Cardiac septum (tissue), 1 donor: ENCODE measurements at places on chromosomes 2 and 18. TPM values are rescaled to one million over a fixed set of nuclear protein-coding genes. Genes with fewer than 3 reads are reported as not detected.

The FBXO15 gene
- total RNA-seq: 0.51 TPM

The PLCD4 gene
- total RNA-seq: 0.67 TPM

The TOGARAM2 gene
- 0.48 TPM for total RNA-seq

The NBEAL1 gene
- total RNA-seq: 28.7 TPM

The SNED1 gene
- total RNA-seq: 9.7 TPM

The TMEM200C gene
- total RNA-seq: 1.0 TPM

The SLC35G4 gene
- not detected for total RNA-seq

The FTCDNL1 gene
- total RNA-seq: 2.3 TPM

The GPR75 gene
- 3.0 TPM for total RNA-seq

The POMC gene
- total RNA-seq: 3.1 TPM

The CDH19 gene
- 14.8 TPM for total RNA-seq

The TFCP2L1 gene
- 0.03 TPM for total RNA-seq

The LGALSL gene
- total RNA-seq: 13.1 TPM

The CTLA4 gene
- not detected for total RNA-seq

The KCNF1 gene
- total RNA-seq: 0.27 TPM

The MXD1 gene
- total RNA-seq: 6.2 TPM

The RSAD2 gene
- total RNA-seq: 4.6 TPM

The HOXD13 gene
- total RNA-seq: not detected

The TFPI gene
- total RNA-seq: 22.3 TPM

The DPYSL5 gene
- 0.19 TPM for total RNA-seq

The IL36RN gene
- not detected for total RNA-seq

The PROC gene
- total RNA-seq: not detected

The ACADL gene
- total RNA-seq: 6.2 TPM

The DGKD gene
- 100 TPM for total RNA-seq

The LDLRAD4 gene
- 23.3 TPM for total RNA-seq

The IGFBP5 gene
- total RNA-seq: 191 TPM

The PHOSPHO2 gene
- total RNA-seq: 2.2 TPM

The DQX1 gene
- not detected for total RNA-seq

The TXNL1 gene
- total RNA-seq: 68.3 TPM

The GBX2 gene
- not detected for total RNA-seq

The LOXHD1 gene
- total RNA-seq: 0.48 TPM

The NPPC gene
- total RNA-seq: 0.30 TPM

The SP100 gene
- 46.3 TPM for total RNA-seq

The DSG4 gene
- not detected for total RNA-seq

The AQP12B gene
- total RNA-seq: not detected

The NOSTRIN gene
- 8.9 TPM for total RNA-seq

The SERPINB7 gene
- not detected for total RNA-seq

The CRYBA2 gene
- not detected for total RNA-seq

The IKZF2 gene
- total RNA-seq: 5.6 TPM

The FIGN gene
- total RNA-seq: 16.4 TPM

The MRPL44 gene
- 34.2 TPM for total RNA-seq

The TMEFF2 gene
- total RNA-seq: not detected

The DHX57 gene
- 9.4 TPM for total RNA-seq

The CNRIP1 gene
- total RNA-seq: 10.1 TPM

The UGT1A8 gene
- total RNA-seq: not detected

The KCNG2 gene
- 0.32 TPM for total RNA-seq

The NCKAP5 gene
- 10.6 TPM for total RNA-seq

The MBP gene
- 37.7 TPM for total RNA-seq

The C2orf78 gene
- total RNA-seq: not detected

The HOXD4 gene
- 0.70 TPM for total RNA-seq

The LRRC30 gene
- not detected for total RNA-seq
